ENCODE measurements at places on chromosomes 13 and 19.

GRCh38 chr19:55319785-55320184 lies 5.4 kb downstream of the TMEM150B start:
- DNase-seq = peak; percentile 18

- DNase-seq = no peak
These were observed 734 bp downstream of the TYROBP start for GRCh38 chr19:35907377-35907745.

- DNase-seq = no peak
These were observed 19.7 kb downstream of the FBXL12 start for GRCh38 chr19:9799162-9799561.

DNA sequence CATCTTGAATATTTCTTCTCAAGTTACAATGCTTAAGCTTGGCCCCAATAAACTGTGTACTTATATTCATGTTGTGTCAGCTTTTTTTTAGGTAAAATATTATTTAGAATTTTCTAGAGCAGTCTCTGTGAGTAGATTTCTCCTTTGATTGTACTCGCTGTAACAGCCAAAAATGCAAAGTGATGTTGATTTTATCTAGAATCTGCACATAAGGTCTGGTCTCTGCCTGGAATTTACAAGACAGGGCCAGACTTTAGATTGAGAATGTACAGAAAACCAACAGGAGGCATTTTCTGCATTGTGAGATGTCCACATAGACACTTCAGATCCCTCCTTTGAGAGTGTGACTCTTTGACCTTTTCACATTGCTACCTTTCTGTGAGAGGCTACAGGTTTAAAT lies 43.1 kb upstream of the ZNF681 start:
- DNase-seq = no peak
